ENCODE measurements at places on chromosomes 1 and 21.

DNA sequence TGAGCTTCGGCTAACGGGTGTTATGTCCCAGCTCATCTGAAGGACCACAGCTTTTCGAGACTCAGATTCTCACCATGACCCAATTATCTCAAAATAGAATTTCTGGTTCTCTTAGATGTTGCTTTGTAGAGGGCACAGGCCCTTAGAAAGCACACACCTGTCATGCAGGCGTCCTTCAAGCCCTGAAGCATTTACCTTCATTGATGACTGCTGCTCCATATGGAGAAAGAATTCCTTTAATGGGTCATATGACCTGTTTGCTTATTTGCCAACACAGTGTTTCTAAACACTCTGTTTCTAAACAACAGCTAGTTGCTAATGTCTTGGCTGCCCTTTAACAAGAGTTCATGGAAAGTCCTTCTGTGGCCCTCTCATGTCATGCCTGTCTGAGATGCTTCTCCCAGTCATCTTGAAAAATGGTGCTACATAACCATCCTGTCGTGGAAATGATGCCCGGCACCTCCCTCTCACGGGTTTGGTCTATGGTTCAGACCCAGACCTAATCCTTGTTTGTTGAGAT, 495.7 kb downstream of the KIF26B start:
- DNase-seq = no peak

GRCh38 chr21:35838987-35839763, 221.2 kb downstream of the SETD4 start:
- DNase-seq = no peak

- DNase-seq = no peak
These were observed 180.7 kb upstream of the SGIP1 start for GRCh38 chr1:66353257-66353656.

GRCh38 chr1:20320704-20321103, 30.0 kb downstream of the VWA5B1 start:
- DNase-seq = no peak

- no peak for DNase-seq
These were observed 12.6 kb downstream of the LRIF1 start for GRCh38 chr1:110951161-110951560.

DNA sequence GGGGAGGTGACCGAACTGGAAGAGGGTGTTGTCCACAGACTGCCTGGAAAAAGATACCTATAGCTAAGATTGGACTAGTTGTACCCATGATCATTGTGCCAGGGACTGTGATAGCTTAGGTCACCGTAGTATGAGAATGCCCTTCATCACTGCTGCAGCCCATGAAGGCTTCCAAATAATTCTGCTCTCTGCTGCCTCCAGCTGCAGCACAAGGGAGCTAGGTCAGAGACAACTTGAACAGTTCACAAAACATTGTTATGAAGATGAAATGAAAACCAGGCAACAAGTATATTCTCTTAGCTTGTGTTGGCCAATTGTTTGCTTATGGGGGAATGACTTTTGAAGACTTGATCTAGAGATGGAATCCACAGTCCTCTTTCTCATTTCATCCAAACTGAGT, 246.7 kb downstream of the MRPL39 start:
- DNase-seq = no peak

GRCh38 chr1:181044449-181044966, 10.7 kb downstream of the MR1 start:
- DNase-seq = no peak

DNA sequence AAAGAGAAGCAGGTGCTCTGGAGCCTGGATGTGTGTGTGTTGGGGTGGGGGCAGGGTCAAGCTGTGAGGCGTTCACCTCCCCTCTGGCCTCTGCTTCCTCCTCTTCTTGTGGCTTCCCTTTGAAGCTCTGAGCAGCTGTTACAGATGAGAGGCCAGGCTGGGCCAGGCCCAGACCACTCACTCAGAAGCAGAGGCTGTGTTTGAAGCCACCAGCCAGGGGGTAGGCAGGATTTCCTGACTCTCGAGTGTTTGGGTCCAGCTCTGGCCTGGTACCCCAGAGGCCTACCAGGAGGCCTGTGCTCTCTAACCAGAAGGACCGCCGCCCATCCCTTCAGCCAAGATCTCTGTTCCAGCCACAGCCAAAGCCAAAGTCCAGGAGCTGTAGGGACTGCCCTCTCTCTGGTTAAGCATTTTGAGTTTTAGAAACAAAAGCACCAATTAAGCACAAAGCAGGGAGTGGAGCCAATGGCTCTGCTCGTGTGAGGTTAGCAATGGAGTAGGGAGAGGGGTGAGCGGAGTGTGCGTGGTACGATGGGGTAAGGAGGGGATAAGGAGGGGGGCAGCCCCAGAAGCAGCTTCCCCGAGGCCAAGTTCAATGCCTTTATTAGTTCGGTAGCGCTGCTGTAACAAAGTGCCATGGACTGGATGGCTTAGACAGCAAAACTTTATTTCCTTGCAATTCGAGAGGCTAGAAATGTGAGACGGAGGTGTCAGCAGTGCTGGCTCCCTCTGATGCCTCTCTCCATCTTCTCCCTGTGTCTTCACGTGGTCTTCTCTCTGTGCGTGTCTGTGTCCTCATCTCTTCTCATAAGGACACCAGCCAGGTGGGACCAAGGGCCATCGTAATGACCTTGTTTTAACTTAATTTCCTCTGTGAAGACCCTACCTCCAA, 20.5 kb downstream of the RCSD1 start:
- no peak for DNase-seq

- no peak for DNase-seq
These were observed 75.7 kb upstream of the ZNF326 start for GRCh38 chr1:89919174-89919573.

GRCh38 chr1:3452866-3453175, 1.6 kb upstream of the ARHGEF16 start:
- DNase-seq = no peak

- DNase-seq = no peak
These were observed 110.6 kb downstream of the XCL2 start for GRCh38 chr1:168433238-168433637.
